ENCODE measurements at places on chromosomes 4 and X. TPM values are rescaled to one million over a fixed set of nuclear protein-coding genes. Genes with fewer than 3 reads are reported as not detected.

LEF1 gene
- polyA plus RNA-seq: 2.7 TPM

XKRX gene
- polyA plus RNA-seq: not detected

GLOD5 gene
- not detected for polyA plus RNA-seq

MAGEA11 gene
- not detected for polyA plus RNA-seq

PARM1 gene
- 0.02 TPM for polyA plus RNA-seq

SSX7 gene
- polyA plus RNA-seq: not detected

XAGE1A gene
- polyA plus RNA-seq: not detected

USP17L17 gene
- polyA plus RNA-seq: not detected

GPRASP3 gene
- polyA plus RNA-seq: 1.9 TPM

CFP gene
- 0.05 TPM for polyA plus RNA-seq

RGN gene
- 0.82 TPM for polyA plus RNA-seq

TKTL1 gene
- not detected for polyA plus RNA-seq

SSX4B gene
- not detected for polyA plus RNA-seq

TMEM150C gene
- polyA plus RNA-seq: 0.96 TPM

ZMAT1 gene
- 0.99 TPM for polyA plus RNA-seq

SPRY1 gene
- 2.1 TPM for polyA plus RNA-seq

MYOZ2 gene
- polyA plus RNA-seq: 0.17 TPM

RNF175 gene
- not detected for polyA plus RNA-seq

SLC34A2 gene
- polyA plus RNA-seq: 0.02 TPM

LRIT3 gene
- 0.04 TPM for polyA plus RNA-seq

CXCL6 gene
- polyA plus RNA-seq: 0.06 TPM

MAGEB5 gene
- polyA plus RNA-seq: not detected

SPIN2A gene
- polyA plus RNA-seq: 1.2 TPM

COL4A6 gene
- 0.09 TPM for polyA plus RNA-seq

RBMXL3 gene
- polyA plus RNA-seq: not detected

USP27X gene
- 3.0 TPM for polyA plus RNA-seq

KLF8 gene
- polyA plus RNA-seq: 1.9 TPM

CSAG2 gene
- not detected for polyA plus RNA-seq

USP26 gene
- not detected for polyA plus RNA-seq

ZFP42 gene
- polyA plus RNA-seq: not detected

MAGEA9B gene
- polyA plus RNA-seq: not detected

PDLIM5 gene
- polyA plus RNA-seq: 207 TPM

AFAP1 gene
- 28.9 TPM for polyA plus RNA-seq

CLDN22 gene
- 0.07 TPM for polyA plus RNA-seq

DUSP9 gene
- 0.06 TPM for polyA plus RNA-seq

ATP6AP2 gene
- 297 TPM for polyA plus RNA-seq

SPANXB1 gene
- polyA plus RNA-seq: not detected

RRH gene
- 0.05 TPM for polyA plus RNA-seq

MUC7 gene
- not detected for polyA plus RNA-seq

All from BJ (cell line).